ENCODE measurements at places on chromosomes 1 and 21.

- no peak for DNase-seq
Observed at GRCh38 chr1:41906943-41907342, 11.8 kb downstream of the HIVEP3 start.

GRCh38 chr1:154999571-155000410, 2.8 kb upstream of the ZBTB7B start:
- no peak for DNase-seq

- no peak for DNase-seq
Observed at GRCh38 chr1:56175211-56175610, 404.2 kb downstream of the PLPP3 start.

- no peak for DNase-seq
Observed at GRCh38 chr21:30718239-30718909, at the start of gene KRTAP21-3. Gene KRTAP21-3, minus strand, starts transcription at chr21:30718777. Its CDS starts 18 bp downstream, at chr21:30718759.

DNA sequence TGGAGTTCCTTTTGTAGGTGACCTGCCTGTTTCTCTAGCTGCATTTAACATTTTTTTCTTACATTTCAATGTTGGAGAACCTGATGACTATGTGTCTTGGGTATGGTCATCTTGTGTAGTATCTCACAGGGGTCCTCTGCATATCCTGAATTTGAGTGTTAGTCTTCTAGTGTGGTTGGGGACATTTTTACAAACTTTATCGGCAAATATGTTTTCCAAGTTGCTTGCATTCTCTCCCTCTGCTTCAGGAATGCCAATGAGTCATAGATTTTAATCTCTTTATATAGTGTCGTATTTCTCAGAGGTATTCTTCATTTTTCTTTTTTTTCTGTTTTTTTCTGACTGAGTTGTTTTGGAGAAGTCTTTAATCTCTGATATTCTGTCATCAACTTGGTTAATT, 684.0 kb downstream of the NCAM2 start:
- DNase-seq, result no peak

GRCh38 chr1:110688514-110688913, 13.8 kb upstream of the KCNA3 start:
- DNase-seq, result no peak

- DNase-seq, result no peak
Observed at GRCh38 chr1:192382758-192383157, 66.0 kb downstream of the RGS21 start.

- no peak for DNase-seq
Observed at GRCh38 chr1:40773748-40774265, 9.8 kb upstream of the KCNQ4 start.

DNA sequence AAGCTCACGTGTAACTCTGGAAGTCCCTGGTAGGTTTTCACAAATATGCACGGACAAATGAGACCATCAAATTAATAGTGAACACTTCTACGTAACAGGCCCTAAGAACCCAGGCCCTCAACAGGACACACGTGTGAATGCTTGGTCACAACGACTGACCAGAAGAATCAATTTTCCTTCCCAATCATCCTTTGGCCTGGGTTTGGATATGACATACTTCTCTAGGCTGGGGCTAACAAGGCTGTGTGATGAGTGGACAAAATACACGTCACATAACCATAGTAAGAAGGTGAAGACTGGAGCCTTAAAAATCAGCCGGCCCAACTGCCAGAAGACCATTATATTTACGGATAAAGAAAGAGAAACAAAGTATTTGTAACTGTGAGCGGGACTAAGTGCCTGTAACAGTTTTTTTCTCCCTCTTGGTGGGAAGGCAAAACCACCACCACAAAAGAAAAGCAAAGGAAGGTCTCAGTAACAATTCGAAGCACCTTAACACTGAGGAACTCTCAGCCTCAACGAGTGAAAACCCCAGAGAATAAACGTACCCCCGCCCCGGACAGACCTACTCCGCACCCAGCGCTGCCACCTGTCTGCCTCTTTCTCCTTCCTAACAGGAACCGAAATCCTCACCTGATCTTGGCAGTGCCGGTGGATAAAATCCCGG, 450 bp downstream of the SDE2 start:
- no peak for DNase-seq

GRCh38 chr1:34597877-34598514, 156.9 kb upstream of the GJB5 start:
- peak; percentile 63 for DNase-seq

- DNase-seq, result no peak
Observed at GRCh38 chr1:230356190-230356589, 69.9 kb downstream of the PGBD5 start.
